ENCODE measurements at places on chromosomes 1 and 21.

- DNase-seq = no peak
Measured at GRCh38 chr1:171122893-171123292, 32.2 kb downstream of the FMO3 start.

DNA sequence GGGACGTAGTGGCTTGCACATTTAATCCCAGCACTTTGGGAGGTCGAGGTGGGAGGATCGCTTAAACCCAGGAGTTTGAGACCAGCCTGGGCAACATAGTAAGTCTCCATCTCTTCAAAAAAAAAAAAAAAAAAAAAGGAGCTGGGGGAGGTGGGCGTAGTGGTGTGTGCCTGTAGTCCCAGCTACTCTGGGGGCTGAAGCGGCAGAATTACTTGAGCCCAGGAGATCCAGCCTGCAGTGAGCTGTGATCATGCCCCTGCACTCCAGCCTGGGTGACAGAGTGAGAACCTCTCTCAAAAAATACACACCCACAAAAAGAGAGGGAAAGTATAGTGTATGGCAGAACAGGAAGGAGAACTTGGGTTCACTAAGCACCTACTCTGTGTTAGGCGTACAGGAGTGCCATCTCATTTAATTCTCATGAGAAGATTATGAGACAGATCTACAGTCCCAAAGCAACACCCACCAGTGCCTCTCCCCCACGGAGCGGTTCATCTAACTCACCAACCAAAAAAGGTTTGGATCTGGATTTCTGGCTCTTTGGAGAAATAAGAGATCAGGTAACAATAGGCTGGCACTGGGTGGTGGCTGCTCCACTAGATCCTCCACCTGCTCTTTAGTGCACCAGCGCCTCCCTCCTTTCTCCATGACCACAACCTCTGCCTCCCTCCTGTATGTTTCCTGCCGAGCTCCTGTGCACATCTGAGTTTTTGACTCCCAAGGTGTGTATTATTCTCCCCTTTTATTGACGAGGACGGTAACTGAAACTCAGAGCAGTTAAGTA is 1.4 kb upstream of the TRAF5 start:
- DNase-seq = no peak

DNA sequence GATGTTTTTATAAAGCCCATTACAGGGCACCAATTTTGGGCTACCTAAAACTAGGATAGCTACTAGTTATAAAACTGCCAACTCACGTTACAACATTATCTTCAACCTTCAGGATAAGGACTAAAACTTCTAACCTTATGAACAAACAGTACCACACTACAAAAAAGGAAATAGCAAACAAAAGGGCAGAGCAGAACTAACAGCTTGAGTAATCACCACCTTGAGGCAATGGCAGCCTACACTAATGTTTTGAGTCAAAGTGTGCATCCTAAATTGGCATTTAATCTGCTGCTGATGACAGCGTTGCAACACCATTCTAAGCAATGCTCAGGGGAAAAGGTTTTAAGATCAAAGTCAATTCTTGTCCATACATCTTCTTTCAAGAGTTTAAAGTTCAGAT is 27.2 kb downstream of the PTP4A2 start:
- DNase-seq = no peak

DNA sequence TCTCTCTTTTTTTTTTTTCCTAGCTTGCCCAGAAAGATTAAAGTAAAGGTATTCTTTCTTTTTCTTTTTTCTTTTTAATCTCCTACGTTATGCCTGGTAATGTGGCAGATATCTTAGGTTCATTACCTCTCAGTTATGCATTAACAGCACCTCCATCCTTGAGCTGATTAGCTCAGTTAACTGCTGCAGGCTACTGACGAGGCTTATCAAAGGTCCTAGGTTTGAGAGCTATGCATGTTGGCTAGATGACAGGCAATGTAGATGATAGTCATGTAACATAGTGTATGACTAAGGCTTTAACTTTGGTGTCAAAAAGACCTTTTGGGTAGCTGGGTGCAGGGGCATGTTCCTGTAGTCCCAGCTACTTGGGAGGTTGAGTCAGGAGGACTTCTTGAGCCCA is 53.7 kb upstream of the CACYBP start:
- no peak for DNase-seq

GRCh38 chr1:51969038-51969705 is 21.3 kb downstream of the RAB3B start:
- DNase-seq = peak; percentile 91

DNA sequence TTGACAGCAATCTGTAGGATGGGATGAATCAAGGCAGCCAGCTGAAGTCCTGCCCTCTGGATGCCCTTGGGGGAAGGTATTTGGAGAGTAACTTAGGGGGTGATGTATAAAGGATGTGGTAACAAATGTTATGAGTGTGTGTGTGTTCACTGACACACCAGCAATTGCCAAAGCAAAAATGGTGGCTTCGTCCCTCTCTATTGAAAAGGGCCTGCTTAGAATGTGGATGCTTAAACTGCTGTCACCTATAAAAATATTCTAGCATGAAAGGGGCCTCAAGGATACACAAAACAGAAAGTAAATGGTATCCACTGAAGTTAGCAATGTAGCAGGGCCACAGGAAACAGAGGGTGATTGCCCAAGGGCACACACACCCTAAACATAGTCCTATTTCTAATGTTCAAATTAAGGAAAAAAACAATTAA is 15.1 kb upstream of the AIM2 start:
- no peak for DNase-seq

GRCh38 chr1:81695741-81696140 is 105.0 kb upstream of the ADGRL2 start:
- peak; percentile 50 for DNase-seq

GRCh38 chr21:28991861-28992525 is 684 bp downstream of the LTN1 start:
- no peak for DNase-seq

GRCh38 chr1:75785320-75785982 is 605 bp upstream of the RABGGTB start:
- no peak for DNase-seq

DNA sequence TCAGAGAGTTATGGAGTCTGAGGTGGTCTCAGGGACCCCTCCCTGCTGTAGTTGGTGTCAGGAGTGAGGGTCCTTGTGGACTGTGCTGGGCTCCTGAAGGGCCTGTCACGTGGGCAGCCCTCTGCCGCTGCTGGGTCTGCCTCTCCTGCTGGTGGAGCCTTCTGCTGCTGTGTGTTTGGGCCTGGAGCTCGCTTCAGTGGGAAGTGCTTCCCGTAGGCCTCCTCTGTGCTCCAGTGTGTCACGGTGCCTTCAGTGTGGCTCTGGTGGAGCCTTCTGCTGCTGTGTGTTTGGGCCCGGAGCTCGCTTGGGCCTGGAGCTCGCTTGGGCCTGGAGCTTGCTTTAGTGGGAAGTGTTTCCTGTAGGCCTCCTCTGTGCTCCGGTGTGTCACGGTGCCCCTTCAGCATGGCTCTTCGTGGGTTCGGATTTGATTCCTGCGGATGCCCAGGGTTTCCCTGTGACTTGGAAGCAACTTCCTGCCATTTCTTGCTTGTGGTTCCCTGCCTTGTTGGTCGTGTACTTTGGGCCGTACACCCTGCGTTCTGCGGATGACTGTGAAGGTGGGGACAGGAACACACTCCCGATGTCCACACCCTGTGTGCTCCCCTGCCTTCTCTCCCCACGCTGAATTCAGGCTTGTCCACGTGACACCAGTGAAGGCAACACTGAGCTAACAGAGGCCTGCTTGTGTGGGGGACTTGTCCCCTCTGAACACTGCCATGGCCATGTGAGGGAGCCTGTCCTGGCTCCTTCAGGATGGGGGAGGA is 19.5 kb downstream of the C1orf174 start:
- no peak for DNase-seq

DNA sequence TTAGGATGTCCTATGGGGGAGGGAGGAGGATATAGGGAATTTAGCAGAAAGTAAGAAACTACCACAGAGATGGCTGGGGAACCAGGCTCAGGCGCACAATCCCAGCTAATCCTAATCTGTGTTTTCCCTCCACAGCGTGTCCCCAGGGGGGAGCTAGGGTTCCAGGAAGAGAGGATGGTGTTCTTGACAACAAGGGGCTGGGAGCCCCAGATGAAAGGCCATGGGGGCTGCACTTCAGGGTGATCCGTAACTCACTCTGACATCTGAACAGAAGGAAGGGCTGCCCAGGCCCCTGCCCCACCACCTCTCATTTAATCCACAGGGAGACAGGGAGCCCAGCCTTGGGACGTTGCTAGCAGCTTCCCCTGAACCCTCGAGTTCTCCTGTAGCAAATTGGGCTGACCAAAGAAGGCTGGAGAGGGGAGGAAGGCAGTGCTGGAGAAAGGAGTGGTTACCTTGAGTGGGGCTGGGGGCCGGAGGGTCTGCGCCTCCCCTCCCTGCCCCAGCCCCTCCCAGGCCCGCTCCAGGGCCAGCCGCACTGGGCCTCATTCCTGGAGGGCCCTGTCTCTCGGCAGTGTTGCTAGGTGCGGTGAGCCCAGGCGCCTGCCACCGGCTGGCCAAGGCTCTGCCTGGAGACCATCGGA is 131.7 kb downstream of the TMEM53 start:
- no peak for DNase-seq

GRCh38 chr1:228087771-228088251 is 5.3 kb downstream of the ARF1 start:
- peak; percentile 72 for DNase-seq

DNA sequence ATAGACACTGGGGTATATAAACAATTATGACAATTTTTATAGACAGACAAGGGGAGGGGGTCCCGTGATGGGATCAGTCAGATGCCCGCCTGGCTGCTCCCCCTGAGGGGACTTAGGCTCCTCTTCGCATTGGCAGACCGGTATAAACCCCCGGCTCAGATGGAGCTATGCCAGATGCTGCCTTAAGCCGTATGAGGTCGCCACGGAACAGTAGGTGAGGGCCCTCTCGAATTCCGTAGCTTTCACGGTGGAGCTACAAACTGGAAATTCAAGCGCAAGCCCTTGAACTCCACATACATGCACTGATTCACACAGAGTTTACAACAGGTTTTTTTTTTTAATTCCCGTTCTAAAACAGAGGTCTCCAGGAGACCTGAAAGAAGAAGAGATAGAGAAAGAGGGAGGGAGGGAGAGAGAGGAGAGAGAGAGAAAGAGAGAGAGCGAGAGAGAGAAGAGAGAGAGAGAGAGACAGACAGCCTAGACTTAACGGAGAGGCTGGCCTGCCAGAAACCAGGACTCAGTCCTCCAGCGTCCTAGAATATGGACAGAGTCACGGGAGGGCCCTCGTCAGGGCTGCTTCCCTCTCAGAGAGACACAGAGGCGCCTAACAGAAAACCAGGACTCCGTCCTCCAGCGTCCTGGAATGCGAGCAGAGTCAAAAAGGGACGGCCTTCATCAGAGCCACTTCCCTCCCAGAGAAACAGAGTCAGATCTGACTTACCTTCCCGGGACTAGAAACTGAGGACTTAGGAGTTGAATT is 24.4 kb upstream of the TMEM54 start:
- DNase-seq = no peak

DNA sequence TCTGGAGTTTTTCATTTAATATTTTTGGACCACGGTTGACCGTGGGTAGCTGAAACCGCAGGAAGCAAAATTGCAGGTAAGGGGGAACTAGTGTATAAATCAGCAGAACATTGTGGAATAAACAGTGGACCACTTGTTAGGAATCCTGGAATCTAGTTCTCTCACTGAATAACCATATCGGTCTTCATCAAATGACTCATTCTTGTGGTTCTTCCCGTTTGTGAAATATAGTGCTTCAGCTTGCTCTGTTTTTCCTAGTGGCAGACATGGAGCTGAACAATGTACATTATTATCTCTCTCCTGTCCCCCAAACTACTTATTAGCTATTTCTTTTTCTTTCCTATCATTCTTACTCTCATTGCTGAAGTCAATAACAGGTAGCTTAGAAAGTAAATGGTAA is 61.9 kb downstream of the HSPA13 start:
- no peak for DNase-seq

- no peak for DNase-seq
Measured at GRCh38 chr1:217012659-217013058, 289.4 kb upstream of the ESRRG start.

DNA sequence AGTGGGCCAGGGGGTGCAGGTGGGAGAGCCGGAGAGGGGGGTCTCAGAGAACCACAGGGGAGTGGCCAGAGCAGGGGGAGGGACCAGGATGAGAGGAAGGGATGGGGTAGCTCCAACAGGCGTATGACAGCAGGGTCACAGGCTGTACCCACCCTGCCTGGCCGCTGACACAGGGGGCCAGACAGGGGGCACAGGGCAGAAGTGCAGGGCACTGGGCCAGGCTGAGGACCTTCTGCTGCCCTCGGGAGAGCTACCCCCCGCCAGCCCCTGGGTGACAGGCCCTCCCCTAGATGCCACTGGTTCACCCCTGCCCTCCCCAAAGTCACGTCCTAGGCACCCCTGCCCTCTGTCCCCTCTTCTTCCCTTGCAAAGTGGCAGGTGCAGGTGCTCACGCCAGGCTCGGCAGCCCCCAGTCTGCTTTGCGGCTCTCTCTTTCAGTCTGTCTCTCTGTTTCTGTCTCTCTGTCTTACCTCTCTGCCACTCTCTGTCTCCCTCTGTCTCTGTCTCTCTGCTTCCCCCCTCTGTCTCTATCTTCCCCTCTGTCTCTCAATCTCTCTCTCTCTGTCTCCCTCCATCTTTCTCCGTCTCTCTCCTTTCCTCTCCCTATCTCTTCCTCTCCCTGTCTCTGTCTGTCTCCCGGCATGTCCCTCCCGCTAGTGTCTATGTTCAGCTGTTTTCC is 48.5 kb downstream of the WNT9A start:
- DNase-seq = no peak

GRCh38 chr1:89900323-89900722 is 79.5 kb downstream of the LRRC8D start:
- DNase-seq = no peak

- no peak for DNase-seq
Measured at GRCh38 chr1:64715186-64715585, 29.7 kb upstream of the RAVER2 start.

DNA sequence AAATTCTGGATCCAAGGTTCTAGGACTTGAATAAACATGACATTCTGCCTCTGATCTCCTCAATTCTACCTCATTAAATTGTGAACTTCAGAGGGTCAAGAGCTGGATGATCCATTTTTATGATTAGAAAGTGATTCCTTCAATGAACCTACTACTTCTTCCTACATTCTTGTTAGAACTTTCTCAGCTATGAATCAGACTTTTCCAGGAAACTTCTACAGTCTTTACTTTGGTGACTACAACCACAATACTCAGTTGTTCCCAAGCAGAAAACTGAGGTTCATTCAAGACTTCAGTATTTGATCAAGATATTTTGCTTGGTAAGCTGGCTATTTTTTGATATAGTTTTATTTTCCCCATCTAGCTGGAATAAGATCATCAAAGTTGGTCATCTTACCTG is 51.4 kb downstream of the CDC7 start:
- no peak for DNase-seq

GRCh38 chr1:219422811-219423598 is 189.9 kb downstream of the ZC3H11B start:
- DNase-seq = no peak

DNA sequence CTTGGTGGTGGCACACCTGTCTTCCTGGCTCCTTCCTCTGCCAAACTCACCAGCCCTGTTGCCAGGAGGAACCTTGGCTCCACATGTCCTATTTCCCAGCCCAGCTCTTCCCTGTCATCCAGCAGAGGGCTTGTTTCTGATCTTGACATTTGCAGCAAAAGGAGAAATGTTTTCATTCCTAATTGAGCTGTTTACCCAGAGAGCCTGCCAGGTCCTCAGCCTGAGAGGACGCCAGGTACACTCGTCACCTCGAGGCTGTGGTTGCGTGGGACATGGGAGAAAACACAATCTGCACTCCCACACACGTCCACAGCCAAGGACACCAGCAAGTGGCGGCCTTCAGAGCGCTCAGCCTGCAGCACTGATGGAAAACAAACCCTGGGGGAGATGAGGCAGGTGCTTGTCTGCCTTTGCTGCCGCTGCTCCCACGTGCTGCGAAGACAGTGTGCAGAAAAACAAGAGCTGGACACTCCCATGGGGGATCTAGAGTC is 132.8 kb upstream of the CD34 start:
- no peak for DNase-seq

- no peak for DNase-seq
Measured at GRCh38 chr1:247824023-247824422, at the start of gene OR14A16. Gene OR14A16 (minus strand): TSS chr1:247824119. CDS start chr1:247815729, 8,390 bp downstream.
